Stimulated activated naive CD8-positive, alpha-beta T cell treated with anti-CD3 and anti-CD28 coated beads, Interleukin-15, amount 100 ng/mL, for 72 hours (primary cell): ENCODE measurements at places on chromosomes 12 and 14.

GRCh38 chr12:57319678-57320469 is 68.9 kb upstream of the STAC3 start:
- no peak for DNase-seq

GRCh38 chr14:50225067-50225973 is 6.1 kb downstream of the SOS2 start:
- DNase-seq, result no peak

DNA sequence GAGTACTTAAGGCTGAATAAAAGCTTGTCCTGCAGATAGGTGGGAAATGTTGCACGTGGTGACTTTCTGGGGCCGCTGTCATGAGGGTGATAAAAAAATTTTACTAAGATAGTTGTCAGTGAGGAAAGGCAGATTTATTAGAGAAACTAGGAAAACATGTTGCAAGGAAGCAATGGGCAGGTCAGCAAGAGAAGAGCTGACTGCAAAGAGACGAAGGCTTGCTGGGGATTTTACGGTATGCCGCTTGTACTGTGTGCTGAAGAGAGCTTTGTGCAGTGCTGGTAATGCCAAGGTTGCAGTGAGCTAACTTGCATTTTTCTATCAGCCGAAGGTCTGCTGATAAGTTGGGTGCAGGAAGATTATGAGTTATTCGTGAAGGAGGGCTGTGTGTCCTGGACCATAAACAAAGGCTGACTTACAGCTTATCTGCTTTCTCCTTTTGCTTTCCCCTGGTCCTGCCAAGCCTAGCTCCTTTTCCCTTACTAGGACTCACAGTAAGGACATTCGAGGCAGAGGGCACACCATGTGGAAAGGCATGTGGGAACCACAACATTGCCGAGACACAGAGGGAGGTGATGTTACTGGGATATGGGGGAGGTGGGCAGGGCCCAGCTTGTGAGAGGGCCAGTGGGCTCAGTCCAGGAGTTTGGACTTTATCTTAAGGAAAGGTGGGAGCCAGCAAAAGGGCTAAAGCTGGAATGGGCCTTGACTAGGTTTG is 7.4 kb upstream of the CCDC88C start:
- no peak for DNase-seq

DNA sequence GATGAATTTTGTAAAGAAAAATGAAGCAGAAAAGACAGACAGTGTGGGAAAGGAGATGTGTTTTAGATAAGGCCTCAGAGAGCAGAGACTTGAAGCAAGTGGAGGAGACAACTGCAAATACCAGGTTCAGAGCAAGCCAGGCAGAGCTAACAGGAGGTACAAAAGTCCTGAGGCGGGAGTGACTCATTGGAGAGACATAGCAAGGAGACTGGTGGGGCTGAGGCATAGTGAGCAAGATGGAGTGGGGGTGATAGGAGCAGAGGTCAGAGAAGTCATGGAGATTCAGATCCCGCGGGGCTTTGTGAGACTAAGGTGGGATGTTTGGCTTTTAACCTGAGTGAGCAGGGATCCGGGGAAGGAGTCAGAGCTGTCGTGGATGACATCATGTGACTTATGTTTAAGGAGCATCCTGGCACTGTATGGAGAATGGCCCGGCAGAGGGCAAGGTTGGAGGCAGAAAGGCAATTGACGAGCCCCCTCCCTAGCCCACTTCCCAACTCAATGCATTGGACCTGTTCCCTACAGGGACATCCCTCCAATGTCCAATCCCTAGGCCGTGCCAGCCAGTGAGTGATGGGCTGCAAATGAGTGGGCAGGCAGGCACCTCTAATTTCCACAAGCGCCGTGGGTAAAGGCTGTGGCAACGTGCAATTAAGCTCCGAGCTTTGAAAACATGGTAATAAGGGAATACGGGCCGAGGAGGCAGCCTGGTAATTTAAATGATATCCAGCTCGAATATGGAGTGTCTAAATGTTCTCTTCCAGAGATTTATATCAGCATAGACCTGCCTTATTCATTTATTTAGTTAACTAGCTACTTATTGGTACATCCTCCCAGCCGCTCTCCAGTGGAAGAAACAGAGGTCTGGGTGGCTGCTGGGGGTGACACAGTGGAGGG is 206.8 kb upstream of the LHX5 start:
- no peak for DNase-seq

GRCh38 chr12:105983622-105984320 is 155.0 kb downstream of the NUAK1 start:
- DNase-seq, result no peak

- DNase-seq, result no peak
These were observed 669 bp upstream of the CDKN3 start for GRCh38 chr14:54396183-54396492.

GRCh38 chr14:34993426-34993825 is 10.6 kb downstream of the SRP54 start:
- no peak for DNase-seq

DNA sequence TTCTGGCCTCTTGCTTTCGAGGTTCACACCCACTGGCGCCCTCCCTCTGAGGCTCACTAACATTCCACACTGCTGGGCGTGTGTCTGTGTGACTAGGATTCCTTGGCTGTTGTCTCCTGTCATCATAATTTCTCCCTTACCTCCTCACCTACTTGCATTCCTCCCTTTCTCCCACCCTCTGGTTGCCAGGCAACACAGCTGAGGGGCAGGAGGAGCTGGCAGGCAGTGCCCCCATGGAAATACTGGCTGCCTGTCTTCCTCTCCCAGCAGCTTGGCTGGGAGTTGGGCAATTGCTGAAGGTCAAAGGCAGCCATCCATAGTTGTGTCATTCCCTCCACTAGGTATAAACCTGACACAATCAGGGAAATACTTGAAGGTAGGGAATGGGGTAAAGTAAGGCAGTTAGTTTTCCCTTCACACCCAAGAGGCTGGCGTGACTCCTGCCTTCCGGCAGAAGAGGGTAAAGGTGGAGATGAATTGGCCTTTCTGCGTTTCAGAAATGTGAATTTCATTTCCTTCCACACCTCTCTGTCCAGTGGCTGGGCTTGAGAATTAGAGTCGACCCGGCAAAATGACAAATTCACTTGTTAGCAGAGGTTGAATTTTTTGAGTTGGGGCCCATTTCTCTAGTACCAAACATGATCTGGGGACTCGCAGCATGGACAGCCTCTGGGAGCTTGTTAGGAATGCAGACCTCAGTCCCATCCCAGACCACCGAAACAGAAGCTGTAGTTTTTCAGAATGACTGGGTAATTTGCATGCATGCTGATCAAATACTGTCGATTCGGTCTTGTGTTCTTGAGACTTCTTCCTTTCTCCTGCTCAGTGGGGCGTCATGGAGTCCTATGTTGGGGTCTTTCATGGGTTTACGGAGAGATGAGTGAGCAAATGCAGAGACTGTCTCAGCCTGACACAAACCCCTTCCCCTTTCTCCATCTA is 24.3 kb upstream of the EMP1 start:
- no peak for DNase-seq

- no peak for DNase-seq
These were observed 34.6 kb downstream of the ABHD12B start for GRCh38 chr14:50906326-50907065.

DNA sequence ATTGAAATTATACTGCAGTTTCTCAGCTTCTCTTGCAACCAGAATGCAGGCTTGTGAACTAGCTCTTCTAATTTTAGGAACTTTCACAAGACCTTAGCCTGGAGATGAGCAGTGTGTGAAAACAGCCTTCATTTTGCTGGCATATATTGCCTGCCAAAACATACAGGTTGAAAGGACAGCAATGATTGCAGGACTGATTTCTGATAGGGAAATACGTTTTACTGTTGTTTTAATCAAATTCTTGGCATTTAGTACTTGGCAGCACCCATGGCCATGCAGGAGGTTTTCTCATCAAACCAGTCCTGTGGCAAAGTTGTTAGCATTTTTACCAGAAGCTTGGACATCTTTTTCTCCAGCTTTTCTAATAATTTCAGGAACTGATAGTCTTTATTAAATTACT is 91.9 kb upstream of the MUCL1 start:
- no peak for DNase-seq

DNA sequence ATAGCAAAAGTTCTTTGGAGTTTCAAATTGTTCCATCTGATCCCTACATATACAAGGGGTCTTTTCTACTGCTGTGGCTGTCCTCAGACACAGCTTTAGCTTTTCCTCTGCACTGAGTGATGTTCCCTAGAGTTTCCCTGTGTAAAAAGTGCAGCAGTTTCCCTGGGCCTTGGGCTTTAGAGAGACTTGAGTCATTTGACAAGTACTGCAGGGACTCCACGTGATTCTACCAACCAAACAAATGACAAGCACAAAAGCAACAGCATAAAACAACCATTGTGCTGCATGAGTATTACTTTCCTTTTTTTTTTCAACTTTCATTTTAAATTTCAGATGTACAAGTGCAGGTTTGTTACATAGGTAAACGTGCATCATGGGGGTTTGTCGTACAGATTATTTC is 272.8 kb downstream of the PDZRN4 start:
- DNase-seq, result no peak

DNA sequence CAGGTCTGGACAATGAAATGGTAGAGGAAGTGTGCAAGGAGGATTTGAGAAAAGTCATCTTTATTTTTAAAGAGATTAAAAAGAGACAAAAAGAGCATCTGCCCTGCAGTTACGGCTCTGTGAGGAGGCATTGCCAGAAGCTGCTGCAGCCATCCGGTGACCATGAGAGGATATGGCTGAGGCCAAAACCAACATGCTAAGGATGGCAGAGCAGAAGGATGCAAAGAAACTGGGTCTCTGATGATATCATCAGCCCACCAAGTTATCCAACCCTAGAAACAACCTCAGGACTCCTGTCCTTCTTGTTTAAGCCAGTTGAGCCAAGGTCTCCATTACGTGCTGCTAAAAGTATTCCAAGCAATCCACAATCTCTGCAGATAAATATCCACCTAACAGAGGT is 48.0 kb upstream of the CCND2 start:
- no peak for DNase-seq

DNA sequence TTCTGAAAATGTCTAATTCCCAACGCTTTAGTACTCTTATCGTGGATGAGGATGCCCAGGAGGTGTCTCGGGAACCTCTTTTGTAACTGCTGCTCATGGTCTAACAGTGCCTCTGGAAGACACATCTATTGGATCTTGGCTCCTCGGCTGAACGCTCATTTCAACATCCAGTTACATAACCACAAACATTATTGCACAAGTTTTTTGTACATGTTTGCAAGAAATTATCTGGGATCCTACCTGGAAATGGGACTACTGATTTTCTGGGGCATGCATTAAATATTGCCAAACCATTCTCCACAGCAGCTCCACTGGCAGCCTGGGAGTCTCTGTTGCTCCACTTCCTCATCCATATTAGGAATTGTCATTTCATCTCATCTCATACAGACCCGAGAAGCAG is 117.5 kb upstream of the EVL start:
- no peak for DNase-seq

- DNase-seq, result no peak
These were observed 8.2 kb downstream of the ALDH1L2 start for GRCh38 chr12:105076098-105076497.

GRCh38 chr14:36859119-36859518 is 197.5 kb downstream of the PAX9 start:
- DNase-seq, result no peak

- DNase-seq, result no peak
These were observed 694.3 kb upstream of the MGAT4C start for GRCh38 chr12:86950444-86950843.

DNA sequence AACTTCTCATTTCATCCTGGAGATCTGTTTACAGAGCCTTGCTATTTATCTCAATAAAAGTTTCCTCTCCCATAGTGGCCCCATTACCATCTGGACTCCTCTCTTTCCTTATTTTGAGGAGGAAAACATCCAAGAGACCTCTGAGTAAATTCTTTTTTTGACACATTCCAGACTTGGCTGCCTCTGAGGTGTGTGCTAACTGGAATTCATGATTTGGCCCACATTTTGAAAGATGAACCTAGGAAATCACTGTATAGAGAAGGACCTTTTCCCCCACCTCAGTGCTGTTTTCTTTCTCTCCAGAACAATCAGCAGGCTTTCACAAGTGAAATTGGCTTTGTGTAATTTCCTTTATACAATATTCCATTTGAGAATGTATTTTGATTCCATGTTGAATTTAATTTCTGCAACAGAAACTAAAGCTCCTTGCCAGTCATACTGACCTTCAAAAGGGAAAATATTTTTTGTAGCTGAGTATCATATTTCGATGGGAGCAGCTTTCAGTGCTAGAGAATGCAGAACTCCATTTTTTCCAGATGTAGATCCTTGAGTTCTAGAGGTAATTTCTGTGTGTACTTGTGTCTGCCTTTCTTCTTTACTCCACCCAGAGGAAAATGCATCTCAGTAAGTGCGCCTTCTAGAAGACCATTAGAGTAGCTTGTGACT is 244.9 kb upstream of the RGS6 start:
- DNase-seq, result no peak

- DNase-seq, result no peak
These were observed 1.4 kb upstream of the AP4S1 start for GRCh38 chr14:31024010-31024480.

- no peak for DNase-seq
These were observed 10.9 kb downstream of the SYNDIG1L start for GRCh38 chr14:74415115-74415437.

- DNase-seq, result no peak
These were observed 52.5 kb downstream of the GALNT9 start for GRCh38 chr12:132276827-132277373.

DNA sequence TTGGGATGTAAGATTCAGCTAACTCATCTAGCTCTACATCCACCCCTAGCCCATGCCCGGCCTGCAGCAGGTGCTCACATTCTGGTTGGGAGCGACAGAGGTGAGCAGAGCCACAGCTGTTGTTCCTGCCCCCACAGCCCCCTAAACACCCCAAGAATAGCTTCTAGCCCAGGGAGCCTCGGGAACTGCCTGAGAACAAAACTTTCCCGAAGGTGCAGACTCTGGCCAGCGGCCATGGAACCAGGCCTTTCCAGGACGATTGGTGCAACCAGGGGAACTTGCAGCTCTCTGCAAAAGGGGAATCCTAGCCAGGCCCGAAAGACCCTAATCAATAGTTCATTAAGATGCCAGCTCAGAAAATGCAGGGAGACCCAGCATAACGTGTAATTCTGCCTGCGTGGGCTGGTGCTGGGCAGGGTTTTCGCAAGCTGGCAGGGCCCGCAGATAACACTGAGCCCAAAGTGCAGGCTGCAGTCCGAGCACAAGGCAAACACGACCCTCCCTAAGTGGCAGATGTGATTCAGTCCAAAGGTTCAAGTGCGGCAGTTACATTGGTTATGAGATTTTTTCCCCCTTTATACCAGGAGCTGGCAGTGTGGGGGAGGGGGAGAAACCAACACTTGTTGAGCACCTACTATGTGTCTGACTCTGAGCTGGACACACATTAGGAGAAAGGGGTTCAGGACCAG is 122.5 kb upstream of the MAP1LC3B2 start:
- no peak for DNase-seq

DNA sequence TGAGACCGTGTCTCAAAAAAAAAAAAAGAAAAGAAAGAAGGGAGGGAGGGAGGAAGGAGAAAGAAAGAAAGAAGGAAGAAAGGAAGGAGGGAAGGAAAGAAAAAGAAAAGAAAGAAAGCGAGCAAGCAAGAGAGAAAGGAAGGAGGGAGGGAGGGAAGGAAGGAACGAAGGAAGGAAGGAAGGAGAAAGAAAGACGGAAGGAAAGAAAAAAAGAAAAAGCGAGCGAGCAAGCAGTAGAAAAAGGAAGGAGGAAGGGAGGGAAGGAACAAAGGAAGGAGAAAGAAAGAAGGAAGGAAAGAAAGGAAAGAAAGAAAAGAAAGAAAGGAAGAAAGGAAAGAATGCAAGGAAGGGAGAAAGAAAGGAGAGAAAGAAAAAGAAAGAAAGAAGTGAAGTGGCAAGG is 504.0 kb downstream of the GLT1D1 start:
- DNase-seq, result no peak
